ENCODE measurements at places on chromosomes 1 and 21.

DNA sequence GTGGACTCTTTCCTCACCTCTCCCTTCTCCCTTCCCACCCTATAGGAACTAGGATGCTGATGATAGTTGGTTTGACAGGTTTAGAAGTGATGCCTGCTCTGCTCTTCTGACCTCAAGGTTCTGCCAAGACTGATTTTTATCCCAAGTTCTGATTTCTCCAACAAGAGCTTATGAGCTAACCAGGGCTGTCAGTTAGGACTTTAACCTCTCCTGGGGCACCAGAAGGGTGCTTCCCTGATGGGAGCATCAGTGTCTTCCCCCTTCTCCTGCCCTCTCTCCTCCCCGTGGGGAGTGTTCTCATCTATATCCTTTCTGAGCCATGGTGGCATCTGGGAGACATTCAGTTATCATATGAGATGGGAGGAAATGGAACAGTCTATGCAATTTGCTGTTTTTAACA lies 44.0 kb downstream of the ATP2B4 start:
- no peak for DNase-seq

- DNase-seq = no peak
These were observed 145.0 kb downstream of the PBX1 start for GRCh38 chr1:164703960-164704411.

- no peak for DNase-seq
These were observed 8.5 kb downstream of the ERG start for GRCh38 chr21:38489729-38490128.

- no peak for DNase-seq
These were observed 25.6 kb upstream of the ZNF436 start for GRCh38 chr1:23395154-23395724.

DNA sequence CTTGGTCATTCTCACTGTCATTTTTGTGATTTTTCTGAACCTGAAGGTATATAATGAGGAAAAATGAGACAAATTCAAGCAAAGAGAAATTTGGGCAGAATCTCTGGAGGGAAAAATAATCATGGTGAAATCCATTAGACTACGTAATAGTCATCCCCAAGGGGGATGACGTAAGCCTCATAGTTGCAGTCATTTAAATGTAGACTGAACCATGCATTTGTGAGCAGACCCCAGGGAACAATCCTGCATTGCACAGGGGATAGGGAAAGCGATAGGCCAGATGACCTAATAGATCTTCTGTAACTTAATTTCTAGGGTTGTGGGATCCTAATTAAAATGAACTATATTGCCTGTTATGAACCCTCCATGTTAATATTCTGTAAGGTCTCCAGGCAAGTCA lies 167.4 kb upstream of the C1orf21 start:
- DNase-seq = no peak

- no peak for DNase-seq
These were observed 273.1 kb upstream of the SNX7 start for GRCh38 chr1:98388441-98388840.

GRCh38 chr21:38384675-38385426 lies 113.4 kb downstream of the ERG start:
- no peak for DNase-seq

- DNase-seq = no peak
These were observed 58.4 kb upstream of the VCAM1 start for GRCh38 chr1:100661176-100661575.

- DNase-seq = no peak
These were observed 32.3 kb downstream of the RCAN1 start for GRCh38 chr21:34582506-34583150.

GRCh38 chr1:192159781-192160180 lies 1.5 kb downstream of the RGS18 start:
- DNase-seq = no peak

GRCh38 chr1:61980561-61980960 lies 214.1 kb upstream of the L1TD1 start:
- no peak for DNase-seq

DNA sequence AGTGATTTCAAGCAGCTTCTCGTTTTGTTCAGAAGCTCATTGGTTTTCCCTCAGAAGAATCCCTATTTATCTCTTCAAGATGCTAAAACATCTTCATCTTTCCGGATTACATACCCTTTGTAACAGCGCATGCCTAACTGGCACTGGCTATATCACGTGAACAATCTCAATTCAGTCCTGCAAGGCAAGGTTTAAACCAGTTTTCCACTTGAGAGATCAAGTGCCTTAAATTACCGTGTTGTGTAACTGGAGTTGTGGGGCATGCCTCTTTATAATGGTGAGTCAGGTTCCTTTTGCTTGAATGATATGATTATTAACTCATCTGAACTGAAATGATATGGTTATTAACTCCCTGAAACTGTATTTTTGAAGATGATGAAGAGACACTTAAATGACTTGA lies 11.0 kb upstream of the ZFP69B start:
- no peak for DNase-seq

DNA sequence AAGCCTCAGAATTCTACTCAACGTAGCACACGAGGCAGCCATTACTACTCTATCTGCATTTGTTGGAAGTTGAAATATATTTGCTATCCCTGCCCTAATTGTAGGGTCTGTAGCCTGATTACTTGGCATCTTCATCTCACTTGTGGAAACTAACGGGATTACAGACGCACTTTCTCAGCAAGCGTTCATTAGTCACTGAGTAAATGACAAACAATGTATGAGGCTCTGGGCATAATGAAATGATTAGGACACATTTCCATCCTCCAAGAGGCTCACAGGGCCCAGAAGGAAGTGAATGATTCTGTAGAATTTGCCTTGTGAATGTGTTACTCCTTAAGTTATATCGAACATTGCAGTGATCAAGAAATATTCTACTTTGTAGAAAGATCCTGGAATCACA lies 78.1 kb downstream of the KIF26B start:
- DNase-seq = no peak

DNA sequence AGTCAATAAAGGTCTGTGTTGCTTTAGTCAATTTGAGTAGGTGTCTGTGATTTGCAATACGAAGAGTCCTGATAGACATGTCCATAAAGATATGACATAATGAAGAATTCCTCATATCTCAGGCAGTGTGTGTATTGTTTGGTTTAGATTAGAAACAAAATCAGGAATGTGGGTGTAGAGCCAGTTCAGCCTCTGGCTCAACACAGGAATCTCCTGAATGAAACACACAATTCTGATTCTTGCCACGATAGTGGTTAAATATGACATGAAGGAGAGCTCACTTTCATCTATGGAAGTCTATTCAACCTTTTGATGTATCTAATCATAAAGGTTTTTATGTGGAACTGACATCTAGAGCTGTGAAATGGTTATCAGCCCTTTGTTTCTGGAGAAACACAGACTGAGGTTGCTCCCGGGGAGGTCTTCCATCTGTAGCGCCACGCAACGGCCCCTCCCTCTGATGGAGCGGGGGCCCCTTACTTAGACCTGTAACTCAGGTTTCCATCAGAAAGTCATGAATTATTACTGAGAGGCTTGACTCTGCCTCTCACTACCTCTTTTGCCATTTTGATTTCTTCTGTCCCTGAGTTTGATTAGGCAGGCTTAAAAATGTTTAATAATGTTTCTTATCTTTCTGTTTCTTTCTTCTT lies 19.5 kb downstream of the TSPAN2 start:
- DNase-seq = no peak

DNA sequence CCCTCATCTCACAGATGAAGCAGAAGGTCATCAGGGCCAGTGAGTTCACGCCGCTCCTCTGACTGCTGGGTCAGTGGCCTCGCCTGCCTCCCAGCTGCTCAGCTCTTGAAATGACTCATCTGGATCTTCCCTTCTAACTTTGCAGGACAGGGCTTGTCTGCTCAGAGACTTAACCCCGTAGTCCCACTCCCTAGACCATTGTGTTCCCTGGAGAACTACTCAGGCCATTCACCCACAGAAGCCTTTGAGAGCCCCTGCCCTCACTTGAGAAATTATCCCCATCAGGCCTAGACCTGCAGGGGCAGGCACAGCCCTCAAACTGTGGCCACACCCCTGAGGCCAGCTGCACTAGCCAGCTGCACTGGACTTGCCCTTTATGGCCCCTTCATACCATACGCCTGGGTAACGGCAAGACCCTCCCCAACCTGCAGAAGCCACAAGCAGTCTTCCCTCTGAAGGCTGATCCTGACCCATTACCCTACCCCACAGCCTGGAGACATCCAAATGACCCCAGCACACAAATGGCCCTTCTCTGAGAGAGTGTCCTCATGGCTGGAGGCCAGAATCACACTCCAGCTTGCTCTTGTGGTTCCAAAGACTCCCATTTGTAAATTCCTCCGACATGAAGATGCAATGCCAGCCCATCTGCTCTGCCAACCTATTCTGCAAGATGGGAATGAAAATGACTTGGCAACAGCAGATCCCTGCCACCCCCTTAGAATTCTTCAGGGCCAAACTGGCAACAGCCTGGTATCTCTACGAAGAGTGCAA lies 33.2 kb downstream of the RCSD1 start:
- no peak for DNase-seq

Data from stimulated activated CD8-positive, alpha-beta memory T cell treated with anti-CD3 and anti-CD28 coated beads, Interleukin-7, amount 100 ng/mL, for 1 hour (primary cell).